ENCODE measurements at places on chromosomes 2 and 18. TPM values are rescaled to one million over a fixed set of nuclear protein-coding genes. Genes with fewer than 3 reads are reported as not detected.

Gene RGPD4
- 0.26 TPM for polyA plus RNA-seq

Gene MOCOS
- polyA plus RNA-seq, result not detected

Gene EML6
- polyA plus RNA-seq, result 9.9 TPM

Gene ECEL1
- 75.6 TPM for polyA plus RNA-seq

Gene CDK15
- 0.09 TPM for polyA plus RNA-seq

Gene AFF3
- polyA plus RNA-seq, result 5.1 TPM

Gene ASPRV1
- 7.7 TPM for polyA plus RNA-seq

Gene MYO5B
- 0.42 TPM for polyA plus RNA-seq

Gene OTOS
- polyA plus RNA-seq, result not detected

Gene SNED1
- 0.04 TPM for polyA plus RNA-seq

Gene DIPK1C
- not detected for polyA plus RNA-seq

Gene TMEFF2
- polyA plus RNA-seq, result 29.1 TPM

Gene PKP4
- polyA plus RNA-seq, result 24.2 TPM

Gene CCDC85A
- polyA plus RNA-seq, result 24.7 TPM

Gene GALNT14
- 15.9 TPM for polyA plus RNA-seq

Gene CASP10
- polyA plus RNA-seq, result not detected

Gene TRIM43
- not detected for polyA plus RNA-seq

Gene RPRM
- 2.8 TPM for polyA plus RNA-seq
